T-helper 17 cell (primary cell): ENCODE measurements at places on chromosomes 3 and 15.

DNA sequence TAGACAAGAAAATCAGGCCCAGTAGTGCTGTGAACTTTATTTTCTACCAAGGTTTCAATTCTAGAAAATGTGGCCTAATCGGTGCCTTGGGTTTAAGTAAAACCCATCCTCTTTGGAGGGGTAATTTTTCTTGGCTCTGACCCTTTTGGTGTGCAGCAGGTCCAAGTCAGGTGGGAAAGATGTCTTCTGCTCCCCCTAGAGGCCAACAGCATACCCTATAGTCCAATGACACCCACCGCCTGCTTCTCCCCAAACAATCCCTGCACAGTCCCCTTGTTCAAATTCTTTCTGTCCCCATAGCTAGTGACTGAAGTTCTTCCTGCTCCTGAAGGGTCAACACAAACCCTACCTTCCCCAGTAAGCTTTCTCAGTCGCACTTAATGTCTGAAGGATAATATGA lies 261.8 kb upstream of the GOLGA6L4 start:
- DNase-seq: no peak

DNA sequence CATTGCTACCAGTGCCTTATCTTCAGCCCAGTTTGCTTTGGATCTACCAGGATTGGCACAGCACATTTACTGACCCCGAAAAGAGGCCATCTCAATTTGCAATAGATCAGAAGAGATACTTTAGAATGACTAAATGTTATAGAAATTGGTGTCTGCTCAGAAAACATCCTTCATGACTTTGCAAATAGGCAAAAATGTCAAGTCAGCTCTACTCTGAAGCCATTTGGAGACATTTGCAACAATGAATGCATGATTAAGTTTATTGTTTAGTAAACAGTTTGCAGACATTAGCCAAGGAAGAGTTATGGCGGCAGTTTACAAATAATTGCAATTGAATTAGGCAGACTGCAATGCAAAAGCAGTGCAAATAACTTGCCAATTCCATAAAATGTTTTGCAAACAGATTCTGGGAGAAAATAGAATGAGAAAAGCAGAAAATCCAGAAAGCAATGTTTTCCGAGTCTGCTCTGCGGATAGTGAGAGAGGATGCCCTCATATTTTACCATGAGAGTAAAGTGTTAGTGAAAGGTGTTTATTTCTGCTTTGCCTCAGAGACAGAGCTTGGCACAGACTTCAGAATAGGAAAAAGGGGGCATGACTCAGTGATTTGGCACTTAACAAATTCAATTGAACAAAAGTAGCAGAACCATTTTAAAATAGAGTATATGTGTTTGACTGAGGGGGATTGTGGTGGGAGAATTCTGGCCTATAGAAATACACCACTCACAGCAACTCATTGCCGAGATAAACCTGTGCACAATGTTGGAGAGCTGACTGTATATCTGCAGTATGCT lies 334.9 kb upstream of the NR2F2 start:
- no peak for DNase-seq

DNA sequence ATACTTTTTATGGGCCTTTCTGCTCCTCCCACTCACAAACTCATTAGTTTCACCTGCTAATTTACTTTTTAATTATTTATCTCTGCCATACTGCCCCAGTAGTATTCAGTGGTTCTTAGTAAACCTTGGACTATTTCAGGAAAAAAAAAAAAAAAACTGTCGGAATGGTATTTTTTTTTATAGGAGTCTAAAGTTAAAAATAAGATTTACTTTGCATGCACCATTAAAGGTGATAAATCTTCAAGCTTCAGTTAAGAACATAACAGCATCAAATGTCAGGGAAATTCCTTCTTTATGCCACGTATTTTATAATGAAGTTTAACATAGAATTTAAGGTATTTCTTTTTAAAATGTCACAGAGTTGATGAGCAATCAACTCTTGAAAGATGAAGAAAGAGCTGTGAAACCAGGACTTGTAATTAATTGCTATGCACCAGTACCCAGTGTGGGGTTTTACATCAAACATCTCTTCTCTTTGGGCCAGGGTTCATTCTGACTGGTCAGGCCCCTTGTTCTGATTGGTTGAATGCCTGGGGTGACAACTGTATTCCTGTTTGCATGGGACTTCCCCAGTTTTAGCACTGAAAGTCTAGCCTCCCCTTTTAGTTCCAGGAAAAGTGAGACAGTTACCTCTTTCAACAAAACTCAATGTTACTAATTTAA lies 40.3 kb upstream of the PTPRG start:
- DNase-seq: no peak

- no peak for DNase-seq
Measured at GRCh38 chr15:100663915-100664281, 61.5 kb downstream of the ASB7 start.

GRCh38 chr15:68470049-68470742 lies 38.2 kb upstream of the ITGA11 start:
- no peak for DNase-seq

GRCh38 chr15:74892313-74892712 lies 2.5 kb downstream of the MPI start:
- no peak for DNase-seq

- no peak for DNase-seq
Measured at GRCh38 chr15:94193906-94194305, 37.5 kb upstream of the MCTP2 start.

GRCh38 chr3:27554706-27555105 lies 70.5 kb upstream of the SLC4A7 start:
- DNase-seq: no peak

DNA sequence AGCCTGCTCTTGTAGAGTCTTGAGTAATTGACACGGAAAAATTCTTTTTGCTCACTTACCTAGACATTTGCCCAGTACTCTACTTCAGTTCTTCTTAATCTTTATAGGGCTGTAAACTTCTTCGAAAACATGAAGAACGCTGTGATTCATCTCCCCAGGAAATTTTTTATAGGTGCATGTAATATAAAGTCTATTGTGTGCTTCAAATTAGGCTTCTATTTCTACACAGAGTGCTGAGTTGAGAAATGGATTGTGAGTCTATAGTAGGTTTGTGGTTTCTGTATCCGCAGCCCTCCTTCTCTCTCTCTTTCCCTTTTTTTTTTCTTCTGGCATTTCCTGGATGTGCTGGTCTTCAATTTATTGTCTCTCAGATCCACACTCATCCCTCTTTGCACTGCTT lies 183.3 kb upstream of the DCBLD2 start:
- no peak for DNase-seq

DNA sequence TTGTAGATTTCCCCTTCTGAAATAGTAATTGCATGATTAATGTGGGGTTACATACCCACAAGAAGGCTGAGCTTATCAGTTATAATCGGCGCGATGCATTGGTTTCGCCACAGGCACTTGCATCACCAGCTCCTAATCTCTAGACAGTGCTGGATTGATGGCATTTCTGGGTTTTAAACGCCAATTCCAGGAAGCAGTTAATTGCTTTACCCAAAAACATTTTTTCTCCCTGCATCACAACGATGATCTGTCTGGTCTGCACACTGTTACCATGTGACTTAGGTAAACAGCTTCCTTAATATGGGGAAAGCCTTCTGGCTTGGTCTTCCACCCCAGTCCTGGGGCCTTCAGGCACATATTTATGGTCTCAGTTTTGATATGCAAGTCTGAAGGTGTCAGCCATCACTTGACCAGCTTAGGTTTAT lies 70.0 kb upstream of the HEG1 start:
- DNase-seq: no peak

GRCh38 chr15:41336549-41336948 lies 3.9 kb downstream of the NUSAP1 start:
- no peak for DNase-seq

- DNase-seq: no peak
Measured at GRCh38 chr3:111904376-111905241, 45.5 kb downstream of the PHLDB2 start.

GRCh38 chr3:45958321-45958791 lies 15.1 kb downstream of the CXCR6 start:
- DNase-seq: no peak

DNA sequence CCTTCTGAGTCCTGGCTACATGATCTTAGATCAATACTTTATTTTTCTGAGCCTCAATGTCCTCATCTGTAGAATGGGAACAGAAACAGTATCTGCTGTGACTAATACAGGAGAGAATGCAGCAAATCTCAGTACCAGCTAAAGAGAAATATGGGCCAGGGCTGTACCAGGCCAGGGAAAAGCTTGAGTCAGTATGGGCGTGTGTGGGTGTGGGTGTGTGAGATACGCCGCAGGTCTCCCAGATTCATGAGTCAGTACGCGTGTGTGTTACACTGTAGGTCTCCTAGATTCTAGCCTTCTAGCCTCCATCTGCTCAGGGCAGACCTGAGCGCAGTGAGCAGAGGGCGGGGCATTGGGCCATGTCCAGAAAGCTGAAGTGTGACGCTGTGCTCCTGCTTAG lies 15.2 kb downstream of the GNAI2 start:
- no peak for DNase-seq

DNA sequence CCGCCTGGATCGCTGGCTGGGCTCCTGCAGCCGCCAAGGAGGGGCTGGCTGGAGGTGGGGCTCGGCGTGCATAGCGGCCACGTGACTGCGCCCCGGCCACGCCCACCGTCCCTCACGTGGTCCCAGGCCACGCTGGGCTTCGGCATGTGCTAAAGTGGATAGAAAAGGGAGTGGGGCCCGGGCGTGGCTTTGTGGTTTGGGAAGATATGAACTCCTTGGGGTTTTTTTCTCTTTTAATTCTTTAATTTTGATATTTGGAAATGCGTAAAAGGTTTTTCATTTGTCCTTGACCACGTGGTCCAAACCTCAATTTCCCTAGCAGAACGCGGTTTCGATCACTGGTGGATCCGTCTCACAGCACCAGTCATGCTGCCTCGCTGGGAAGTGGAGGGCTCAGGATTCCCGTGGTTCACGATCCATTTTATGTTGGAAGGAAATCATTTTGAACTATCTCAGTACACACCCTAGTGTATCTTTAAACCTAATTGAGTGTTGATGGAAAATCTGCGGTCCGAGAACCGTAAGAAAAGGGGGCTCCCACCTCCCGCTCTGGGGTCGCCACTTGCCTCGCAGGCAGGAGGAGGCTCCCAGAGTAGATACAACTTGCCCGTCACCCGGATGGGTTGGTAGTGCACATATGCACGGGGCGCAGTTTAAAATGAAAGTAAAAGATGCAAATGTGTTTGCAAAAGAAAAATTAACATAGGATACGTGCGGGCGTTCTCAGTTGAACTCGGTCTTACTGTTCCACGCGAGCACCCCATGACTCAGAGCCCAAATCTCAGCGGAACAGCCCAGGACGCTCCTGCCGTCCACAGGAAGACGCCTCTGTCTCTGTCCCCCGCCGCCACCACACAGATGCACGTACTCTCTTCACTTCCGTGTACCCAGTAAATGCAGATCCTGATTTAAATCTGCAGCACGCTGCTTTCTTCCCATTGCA lies 141.9 kb downstream of the PGPEP1L start:
- peak; percentile 57 for DNase-seq

DNA sequence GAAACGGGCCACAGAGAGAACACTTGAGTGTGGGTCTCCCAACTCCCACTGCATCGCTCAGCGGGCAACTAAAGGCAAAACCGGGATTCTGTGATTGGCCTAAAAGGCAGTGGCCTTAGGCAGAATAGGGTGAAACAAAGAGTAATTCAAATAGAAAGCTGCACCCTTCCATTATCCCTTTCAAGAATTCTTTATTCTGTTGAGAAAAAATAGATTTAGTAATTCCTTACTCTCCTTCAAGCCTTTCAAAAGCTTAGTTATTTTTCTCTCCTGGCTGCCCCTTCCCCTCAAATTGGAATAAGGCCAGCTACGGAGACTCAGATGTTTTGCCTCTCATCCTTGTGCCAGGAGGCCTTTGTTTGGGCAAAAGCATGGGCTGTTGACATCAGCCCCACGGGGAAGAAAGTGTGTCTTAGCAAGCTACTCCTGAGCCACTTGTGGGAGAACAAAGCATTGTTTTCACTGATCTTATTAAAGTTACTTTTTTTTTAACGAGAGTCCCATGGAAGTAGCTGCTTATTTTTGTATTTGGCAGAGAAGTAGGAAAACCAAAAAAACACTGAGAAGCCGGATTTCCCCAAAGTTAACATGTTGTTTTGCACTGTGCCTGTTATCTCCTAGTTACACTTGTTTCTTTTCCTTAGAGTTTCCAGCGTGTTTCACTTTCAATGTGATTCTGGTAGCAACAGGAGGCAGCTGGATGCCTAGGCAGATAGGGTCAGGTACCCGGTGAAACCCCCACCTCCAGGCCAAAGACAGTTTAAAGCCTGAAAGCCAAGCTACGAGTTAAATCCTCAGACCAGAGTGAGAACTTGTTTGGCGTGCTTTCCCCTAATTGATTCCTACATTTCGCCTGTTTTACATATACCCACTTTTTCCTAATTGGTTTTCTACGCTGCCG lies 2.2 kb downstream of the ST6GAL1 start:
- DNase-seq: no peak

DNA sequence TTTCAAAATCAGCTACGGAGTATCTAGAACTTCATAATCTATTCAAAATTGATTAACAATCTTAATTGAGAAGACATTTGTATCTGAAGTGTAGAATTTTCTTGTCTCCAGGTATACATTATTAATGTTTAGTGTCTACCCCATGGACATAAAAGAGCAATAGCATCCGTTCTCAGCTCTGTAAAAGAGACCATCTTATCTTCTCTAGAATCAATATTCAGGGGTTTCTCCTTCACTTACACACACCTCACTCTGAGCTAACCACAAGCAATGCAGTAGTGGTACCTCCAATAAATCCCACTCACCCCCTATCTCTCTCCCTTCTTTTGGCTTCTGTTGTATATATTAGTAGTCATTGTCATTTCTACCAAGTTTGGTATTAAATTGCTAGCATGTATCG lies 16.2 kb downstream of the MBNL1 start:
- DNase-seq: no peak

GRCh38 chr3:49120438-49121131 lies at the start of gene USP19:
Gene USP19, minus strand, starts transcription at chr3:49120823. Its CDS starts 1,678 bp downstream, at chr3:49119145.
- DNase-seq: peak; percentile 91

DNA sequence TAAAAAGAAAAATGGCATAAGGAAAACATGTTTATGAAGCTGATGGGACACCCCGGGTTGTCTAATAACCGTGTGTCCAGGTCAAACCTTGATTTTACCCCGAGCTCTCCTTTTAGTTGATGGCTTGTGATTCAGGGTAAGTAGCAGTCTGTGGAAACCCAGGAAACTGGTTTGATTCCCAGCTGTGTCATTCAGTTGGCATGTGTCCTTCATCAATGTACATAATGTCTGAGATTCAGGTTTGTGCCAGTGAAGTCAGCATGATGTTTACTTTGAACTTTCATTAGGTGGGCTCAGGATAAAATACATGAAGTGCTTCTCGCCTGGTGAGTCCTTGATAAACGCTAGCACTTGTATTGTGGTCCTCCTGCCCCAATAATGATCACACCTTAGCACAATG lies 4.3 kb upstream of the COPG1 start:
- no peak for DNase-seq
